Nephron progenitor cell (in vitro differentiated cells): ENCODE measurements at places on chromosomes 6 and 20.
A peak's percentile ranks its signal among the peaks of the same experiment; 100 is the strongest.

DNA sequence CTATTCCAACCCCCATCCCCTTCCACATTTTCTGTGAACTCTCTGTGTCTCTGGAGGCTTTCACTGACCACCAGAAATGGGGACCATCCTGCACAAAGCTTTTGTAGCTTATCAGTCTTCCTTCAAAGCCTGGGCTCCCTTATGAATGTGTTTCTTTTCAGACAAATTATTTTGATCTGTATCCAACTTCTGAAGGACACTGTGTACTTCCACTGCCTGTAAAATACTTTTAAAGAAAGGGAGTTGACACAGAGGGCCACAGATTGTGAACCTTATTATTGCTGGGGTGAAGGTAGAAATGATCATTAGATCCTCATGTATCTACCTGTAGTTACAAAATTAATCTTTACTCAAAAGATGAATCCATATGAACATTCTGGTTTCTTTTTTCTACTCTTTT, 135.6 kb downstream of the CARMIL1 start:
- H3K27ac ChIP-seq = peak overlapping the region; percentile 37
- H3K4me1 ChIP-seq = peaks cover 36% of the 10 kb centered on the region
- H3K36me3 ChIP-seq = peaks cover 4% of the 10 kb centered on the region
- no peak overlapping the region for H3K4me3 ChIP-seq
- DNase-seq = no peak

GRCh38 chr20:3141757-3142156, 17.9 kb downstream of the FASTKD5 start:
- no peaks in the 10 kb centered on the region for H3K4me1 ChIP-seq
- no peak overlapping the region for H3K27ac ChIP-seq
- H3K36me3 ChIP-seq = peaks cover 44% of the 10 kb centered on the region

- peak; percentile 38 for DNase-seq
- peaks cover 2% of the 10 kb centered on the region for H3K27me3 ChIP-seq
- H3K4me3 ChIP-seq = no peak overlapping the region
- peaks cover 6% of the 10 kb centered on the region for H3K36me3 ChIP-seq
Observed at GRCh38 chr6:13445005-13445743, 42.2 kb downstream of the GFOD1 start.

DNA sequence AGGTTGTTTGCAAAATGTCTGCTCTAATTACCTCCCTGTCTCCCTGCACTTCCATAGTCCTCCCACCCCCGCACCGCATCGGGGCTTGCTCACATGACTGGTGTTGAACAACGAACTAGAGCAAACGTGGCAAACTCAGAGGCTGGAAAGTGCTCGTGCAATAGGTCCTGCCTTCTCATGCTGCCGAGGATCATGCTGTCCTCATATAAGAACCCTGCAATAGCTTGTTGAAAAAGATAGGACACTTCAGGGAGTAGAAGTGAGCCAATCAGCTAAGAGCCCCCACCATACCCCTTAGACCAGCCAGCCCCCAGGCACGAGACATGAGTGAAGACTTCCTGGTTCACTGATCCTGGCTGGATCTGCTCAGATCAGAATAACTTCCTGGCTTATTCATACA, 219.2 kb downstream of the C6orf118 start:
- H3K4me3 ChIP-seq = peak overlapping the region; percentile 32
- no peak for DNase-seq
- peak overlapping the region; percentile 36 for H3K27ac ChIP-seq
- peaks cover 29% of the 10 kb centered on the region for H3K4me1 ChIP-seq
- H3K27me3 ChIP-seq = no peaks in the 10 kb centered on the region

DNA sequence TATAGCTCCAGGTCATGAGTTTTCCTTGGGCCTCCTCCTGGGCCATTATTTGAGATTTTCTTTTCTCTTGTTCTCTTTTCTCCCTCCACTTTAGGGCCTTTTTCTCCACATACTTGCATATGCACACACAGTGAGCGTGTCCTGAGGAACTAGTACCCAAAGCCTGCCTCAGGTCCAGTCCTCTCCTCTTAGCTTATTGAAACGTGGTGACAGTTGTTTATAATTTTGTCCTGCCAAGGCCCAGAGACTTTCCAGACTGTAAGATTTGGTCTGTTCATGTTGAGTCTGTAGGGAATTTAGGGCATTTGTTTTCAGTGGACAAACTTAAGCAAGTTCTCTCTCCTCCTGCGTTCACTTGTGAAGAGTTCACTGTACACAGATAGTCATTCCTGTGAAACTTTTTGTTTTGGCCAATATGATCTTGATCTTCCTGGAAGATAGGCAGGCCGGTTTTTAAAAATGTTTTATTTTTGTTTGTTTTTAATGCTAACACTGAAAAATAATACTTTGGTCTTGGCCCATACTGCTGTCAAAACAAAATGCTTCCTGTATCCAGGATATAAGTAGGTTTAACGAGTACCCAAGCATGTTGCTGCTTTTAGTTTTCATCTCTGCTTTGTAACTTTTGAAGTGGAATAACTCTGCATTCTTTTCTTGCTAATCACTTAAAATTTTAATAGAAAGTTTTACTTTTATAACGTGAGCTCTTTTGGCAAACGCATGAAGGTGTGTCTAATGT, 20.7 kb downstream of the LRRC1 start:
- H3K27ac ChIP-seq = no peak overlapping the region
- H3K4me1 ChIP-seq = peaks cover 24% of the 10 kb centered on the region
- DNase-seq = no peak

- H3K36me3 ChIP-seq = no peaks in the 10 kb centered on the region
- no peak for DNase-seq
- H3K27me3 ChIP-seq = peaks cover 6% of the 10 kb centered on the region
- H3K4me1 ChIP-seq = peaks cover 1% of the 10 kb centered on the region
Observed at GRCh38 chr6:53240761-53241160, 92.1 kb upstream of the GCM1 start.

- no peak overlapping the region for H3K4me3 ChIP-seq
- H3K27me3 ChIP-seq = peaks cover 3% of the 10 kb centered on the region
Observed at GRCh38 chr6:72636786-72637185, 14.9 kb downstream of the KCNQ5 start.

GRCh38 chr20:34514897-34515483, 1.2 kb upstream of the DYNLRB1 start:
- peak overlapping the region; percentile 98 for H3K4me3 ChIP-seq
- H3K27ac ChIP-seq = peak overlapping the region; percentile 100
- no peaks in the 10 kb centered on the region for H3K27me3 ChIP-seq
- peaks cover 49% of the 10 kb centered on the region for H3K36me3 ChIP-seq
- no peak for DNase-seq
- H3K4me1 ChIP-seq = peaks cover 35% of the 10 kb centered on the region

- H3K4me1 ChIP-seq = peaks cover 17% of the 10 kb centered on the region
- no peak overlapping the region for H3K4me3 ChIP-seq
- no peaks in the 10 kb centered on the region for H3K27me3 ChIP-seq
- H3K36me3 ChIP-seq = peaks cover 70% of the 10 kb centered on the region
- H3K27ac ChIP-seq = peak overlapping the region; percentile 21
Observed at GRCh38 chr6:144467172-144467762, 182.1 kb downstream of the UTRN start.

DNA sequence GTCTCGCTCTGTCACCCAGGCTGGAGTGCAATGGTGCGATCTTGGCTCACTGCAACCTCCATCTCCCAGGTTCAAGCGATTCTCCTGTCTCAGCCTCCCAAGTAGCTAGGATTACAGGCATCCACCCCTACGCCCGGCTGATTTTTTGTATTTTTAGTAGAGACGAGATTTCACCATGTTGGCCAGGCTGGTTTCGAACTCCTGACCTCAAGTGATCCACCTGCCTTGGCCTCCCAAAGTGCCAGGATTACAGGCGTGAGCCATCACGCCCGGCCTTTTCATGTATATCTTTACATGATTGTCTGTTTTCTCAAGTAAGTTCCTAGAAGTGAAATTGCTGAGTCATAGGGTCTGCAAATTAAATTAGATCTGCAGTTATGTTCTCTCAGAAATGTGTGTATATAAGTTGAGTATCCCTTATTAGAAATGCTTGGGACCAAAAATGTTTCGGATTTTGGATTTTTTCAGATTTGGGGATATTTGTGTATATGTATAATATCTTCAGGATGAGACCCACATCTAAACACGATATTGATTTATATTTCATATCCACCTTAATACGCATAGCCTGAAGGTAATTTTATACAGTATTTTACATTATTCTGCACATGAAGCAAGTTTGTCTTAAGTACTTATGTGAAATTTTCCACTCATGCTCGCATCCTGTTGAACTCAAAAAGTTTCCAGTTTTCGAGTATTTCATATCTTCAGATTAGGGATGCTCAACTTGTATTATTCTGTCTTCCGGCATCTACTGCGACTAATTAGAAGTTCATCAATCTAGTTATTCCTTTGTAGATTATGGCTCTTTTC, 40.4 kb downstream of the TAB2 start:
- no peak overlapping the region for H3K4me3 ChIP-seq
- no peak overlapping the region for H3K27ac ChIP-seq
- no peaks in the 10 kb centered on the region for H3K27me3 ChIP-seq
- DNase-seq = no peak
- peaks cover 42% of the 10 kb centered on the region for H3K36me3 ChIP-seq

- no peak overlapping the region for H3K27ac ChIP-seq
- H3K4me3 ChIP-seq = no peak overlapping the region
- H3K27me3 ChIP-seq = peaks cover 32% of the 10 kb centered on the region
- H3K36me3 ChIP-seq = peaks cover 6% of the 10 kb centered on the region
- peaks cover 6% of the 10 kb centered on the region for H3K4me1 ChIP-seq
- no peak for DNase-seq
Observed at GRCh38 chr20:64095927-64096326, 11.4 kb downstream of the NPBWR2 start.
